ENCODE measurements at places on chromosomes 2 and 18.

GRCh38 chr18:11897781-11898180 lies 10.3 kb downstream of the MPPE1 start:
- DNase-seq = no peak

GRCh38 chr18:72261590-72261989 lies 282.6 kb downstream of the CBLN2 start:
- DNase-seq = no peak

DNA sequence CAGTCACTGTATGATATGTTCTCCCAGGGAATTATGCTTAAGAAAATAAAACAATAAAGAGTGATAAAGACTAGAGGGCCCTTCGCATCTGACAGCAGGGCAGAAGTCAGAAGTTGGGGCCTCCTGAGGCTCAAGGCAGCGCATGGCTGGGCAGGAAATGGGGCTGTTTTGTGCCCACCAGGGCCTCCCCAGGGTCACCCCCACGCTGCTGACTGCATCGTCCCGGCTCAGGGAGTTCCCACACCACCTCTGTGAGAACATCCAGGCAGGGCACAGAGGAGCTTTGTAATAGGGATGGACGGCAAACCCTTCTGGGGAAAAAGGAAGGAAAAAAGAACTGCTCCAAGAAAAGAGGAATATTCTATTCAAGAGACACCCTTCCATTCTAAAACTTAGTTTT lies 41.2 kb downstream of the PAX3 start:
- DNase-seq = no peak

- no peak for DNase-seq
Observed at GRCh38 chr2:42568401-42569115, at the start of gene MTA3. Gene MTA3 (plus strand): TSS chr2:42568632. CDS start chr2:42568746, 114 bp downstream.

DNA sequence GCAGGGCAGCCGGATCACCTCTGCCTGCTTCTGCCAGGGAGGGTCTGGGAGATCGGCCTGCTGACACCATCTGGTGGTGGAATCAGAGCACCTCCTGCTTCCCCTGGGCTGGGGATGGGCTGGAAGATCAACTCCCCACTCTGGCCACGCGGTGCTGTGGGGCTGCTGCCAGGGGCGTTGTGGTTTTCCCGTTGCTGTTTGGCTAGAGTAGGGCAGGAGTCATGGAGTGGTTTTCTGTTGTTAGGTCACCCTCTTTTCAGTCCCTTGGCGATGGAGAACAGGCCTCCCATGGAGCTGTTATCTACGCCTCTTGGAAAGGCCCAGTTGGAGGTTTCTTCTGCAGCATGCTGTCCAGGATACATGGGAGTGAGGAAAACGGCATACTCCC lies 15.2 kb downstream of the BCL2L11 start:
- peak; percentile 79 for DNase-seq

GRCh38 chr2:60391649-60392375 lies 161.6 kb downstream of the BCL11A start:
- no peak for DNase-seq

GRCh38 chr2:99715956-99716355 lies 226.1 kb upstream of the REV1 start:
- DNase-seq = no peak

GRCh38 chr2:10500601-10501361 lies 52.7 kb upstream of the ODC1 start:
- DNase-seq = no peak

DNA sequence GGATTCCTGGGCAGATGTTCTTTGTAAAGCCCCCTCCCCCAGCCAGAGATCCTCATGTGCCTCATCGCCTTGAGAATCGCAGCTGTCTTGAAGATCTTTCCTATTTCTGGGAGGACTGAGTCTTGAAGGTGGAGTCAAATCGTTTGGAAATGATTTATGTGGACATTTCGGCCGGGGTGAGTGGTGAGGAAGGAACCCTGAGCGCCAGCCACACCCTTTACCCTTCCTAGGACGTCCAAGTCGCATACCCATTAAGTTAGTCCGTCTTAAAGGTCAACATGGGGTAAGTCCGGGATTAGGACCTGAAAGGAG lies 84.9 kb upstream of the ZCCHC2 start:
- DNase-seq = no peak

- DNase-seq = peak; percentile 36
Observed at GRCh38 chr2:111618978-111619902, 264.8 kb downstream of the ANAPC1 start.

- no peak for DNase-seq
Observed at GRCh38 chr2:188576006-188576405, 284.3 kb downstream of the GULP1 start.

- DNase-seq = peak; percentile 83
Observed at GRCh38 chr2:46481198-46482193, 2.1 kb downstream of the TMEM247 start.

- no peak for DNase-seq
Observed at GRCh38 chr2:15107137-15107536, 454.0 kb downstream of the NBAS start.

GRCh38 chr2:56681659-56682396 lies 498.0 kb downstream of the CCDC85A start:
- peak; percentile 83 for DNase-seq

- no peak for DNase-seq
Observed at GRCh38 chr2:121849236-121849635, 93.8 kb downstream of the TSN start.

GRCh38 chr2:64115808-64116598 lies 28.2 kb downstream of the PELI1 start:
- DNase-seq = no peak

DNA sequence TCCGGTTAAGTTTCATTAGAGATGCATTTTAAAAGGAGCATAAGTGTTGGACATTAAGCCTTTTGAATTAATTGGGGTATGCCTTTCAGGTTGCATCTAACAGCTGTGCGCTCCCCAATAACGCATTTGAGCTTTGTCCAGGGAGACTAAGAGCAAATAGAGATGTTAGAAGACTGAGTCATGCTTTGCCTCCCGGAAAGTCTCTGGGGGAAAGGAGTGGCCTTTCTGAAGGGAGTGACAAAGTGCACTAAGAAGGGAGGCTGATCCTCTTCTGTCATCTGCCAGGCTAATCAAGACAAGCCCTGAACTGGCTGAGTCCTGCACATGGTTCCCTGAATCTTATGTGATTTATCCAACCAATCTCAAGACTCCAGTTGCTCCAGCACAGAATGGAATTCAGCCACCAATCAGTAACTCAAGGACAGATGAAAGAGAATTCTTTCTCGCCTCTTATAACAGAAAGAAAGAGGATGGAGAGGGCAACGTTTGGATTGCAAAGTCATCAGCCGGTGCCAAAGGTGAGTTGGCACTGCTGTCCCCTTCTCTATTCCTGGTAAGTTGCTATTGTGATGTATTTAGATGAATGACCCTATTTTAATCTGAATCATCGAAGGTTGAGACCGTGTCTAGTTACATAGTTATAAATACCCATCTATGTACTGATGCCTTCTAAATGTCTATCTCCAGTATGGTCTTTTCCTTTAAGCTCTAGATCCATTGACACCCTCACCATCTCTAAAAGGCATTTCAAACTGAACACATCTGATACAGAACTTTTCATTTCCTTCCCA lies 12.1 kb downstream of the TTL start:
- DNase-seq = peak; percentile 38

- no peak for DNase-seq
Observed at GRCh38 chr18:57864615-57865121, 61.6 kb upstream of the ATP8B1 start.

- DNase-seq = peak; percentile 9
Observed at GRCh38 chr18:11407940-11408339, 201.5 kb upstream of the SLC35G4 start.

GRCh38 chr18:70931942-70932814 lies 643.3 kb downstream of the SOCS6 start:
- DNase-seq = peak; percentile 1

GRCh38 chr2:133651861-133652260 lies 83.6 kb upstream of the NCKAP5 start:
- no peak for DNase-seq

DNA sequence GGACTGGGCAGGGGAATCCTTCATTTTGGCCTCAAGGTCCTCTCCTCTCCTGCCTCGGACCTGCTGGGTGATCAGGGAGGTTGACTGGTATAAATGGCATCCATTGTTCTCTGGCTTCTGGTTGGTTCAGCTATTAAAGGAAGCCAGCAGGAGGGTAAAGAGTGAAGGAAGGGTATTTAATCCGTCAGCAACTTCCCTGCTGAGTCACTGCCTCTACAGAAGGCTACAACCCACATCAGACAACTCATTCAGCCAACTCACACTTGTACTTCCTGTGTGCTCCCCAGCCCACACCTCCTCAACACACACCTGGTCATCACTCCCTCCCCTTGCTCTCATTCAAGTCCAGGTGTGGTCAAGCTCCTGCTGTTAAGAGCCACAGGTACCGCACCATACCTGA lies 68.3 kb upstream of the MRPS9 start:
- no peak for DNase-seq

DNA sequence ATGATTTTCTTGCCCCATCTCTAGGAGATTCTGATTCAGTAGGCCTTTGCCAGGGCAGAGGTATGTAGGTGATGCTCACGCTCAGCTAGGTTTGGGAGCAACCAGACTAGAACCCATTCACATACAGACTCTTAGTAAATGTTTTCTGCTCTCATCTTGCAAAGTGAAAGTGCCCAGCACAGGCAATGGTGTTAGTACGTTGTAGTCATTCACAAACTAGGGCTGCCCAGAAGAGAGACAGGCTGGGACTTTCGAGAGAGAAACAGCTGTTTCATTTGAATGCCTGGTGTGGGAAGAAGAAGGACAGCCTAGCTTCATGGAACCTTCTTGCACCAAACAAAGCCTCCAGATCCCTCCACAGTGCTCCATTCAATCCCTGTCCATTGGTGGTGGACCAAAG lies 19.4 kb downstream of the DDX18 start:
- no peak for DNase-seq

DNA sequence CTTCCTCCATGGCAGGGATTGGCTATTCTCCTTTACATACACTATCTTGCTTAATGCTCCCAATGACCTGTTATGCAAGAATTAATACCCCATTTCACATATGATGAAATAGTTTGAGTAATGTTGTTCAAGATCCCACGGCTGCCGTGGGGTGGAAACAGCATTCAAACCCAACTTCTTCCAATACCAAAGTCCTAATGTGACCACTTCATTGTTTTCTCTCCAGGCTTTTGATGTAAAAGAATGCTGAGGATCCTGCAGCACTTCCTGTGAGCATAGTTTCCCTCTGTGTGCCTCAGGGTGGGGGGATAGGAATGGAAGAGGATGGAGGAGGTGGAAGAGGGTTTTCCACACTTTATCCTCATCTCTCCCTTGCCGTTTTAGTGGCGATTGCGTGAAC lies 199.4 kb downstream of the IRS1 start:
- DNase-seq = peak; percentile 64
